ENCODE measurements at places on chromosomes 3 and 15.
A peak's percentile ranks its signal among the peaks of the same experiment; 100 is the strongest.

DNA sequence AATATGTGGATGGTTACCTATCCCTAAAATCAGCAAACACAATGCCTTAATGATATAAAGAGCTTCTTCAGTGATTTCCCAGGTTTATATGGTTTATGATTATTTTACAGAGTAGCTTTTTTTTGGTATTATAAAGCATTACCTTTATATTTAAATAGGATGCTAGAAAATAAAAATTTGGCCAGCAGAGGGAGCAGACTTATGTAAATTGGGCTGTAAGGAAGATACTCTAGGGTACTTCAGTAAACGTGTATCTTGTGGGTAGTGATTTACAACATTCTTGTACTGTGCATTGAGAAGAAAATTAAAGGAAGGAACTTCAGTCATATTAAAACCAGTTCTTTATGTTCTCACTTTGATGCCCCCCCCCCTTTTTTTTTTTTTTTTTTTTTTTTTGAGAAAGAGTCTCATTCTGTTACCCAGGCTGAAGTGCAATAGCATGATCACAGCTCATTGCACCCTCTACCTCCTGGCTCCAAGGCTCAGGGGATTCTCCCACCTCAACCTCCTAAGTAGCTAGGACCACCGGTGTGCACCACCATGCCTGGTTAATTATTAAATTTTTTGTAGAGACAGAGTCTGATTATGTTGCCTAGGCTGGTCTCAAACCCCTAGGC lies 167.9 kb downstream of the BBX start:
- DNase-seq = peak; percentile 25

DNA sequence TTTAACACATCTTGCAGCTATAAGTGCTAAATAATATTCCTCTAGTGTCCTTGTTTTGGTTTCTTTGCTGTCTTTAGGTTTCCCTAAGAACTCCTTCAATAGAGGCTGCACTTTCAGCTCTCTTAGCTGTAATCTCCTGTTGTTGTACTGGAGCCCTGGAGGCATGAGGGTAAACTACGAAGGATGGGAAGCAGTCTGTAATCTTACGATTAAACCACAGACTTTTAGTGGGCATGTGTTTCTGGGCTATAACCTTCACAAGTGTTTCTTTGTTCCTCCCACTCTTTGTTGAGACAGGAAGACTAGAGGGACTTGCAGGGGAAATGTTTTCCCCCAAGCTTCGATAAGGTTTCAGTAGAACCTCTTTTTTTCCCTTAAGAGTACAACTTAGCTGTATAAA lies 1058.1 kb downstream of the NSUN3 start:
- DNase-seq = no peak

- no peak for DNase-seq
These were observed 269.0 kb upstream of the TPM1 start for GRCh38 chr15:62773369-62774165.

GRCh38 chr3:133282236-133282635 lies 117.6 kb upstream of the BFSP2 start:
- no peak for DNase-seq

DNA sequence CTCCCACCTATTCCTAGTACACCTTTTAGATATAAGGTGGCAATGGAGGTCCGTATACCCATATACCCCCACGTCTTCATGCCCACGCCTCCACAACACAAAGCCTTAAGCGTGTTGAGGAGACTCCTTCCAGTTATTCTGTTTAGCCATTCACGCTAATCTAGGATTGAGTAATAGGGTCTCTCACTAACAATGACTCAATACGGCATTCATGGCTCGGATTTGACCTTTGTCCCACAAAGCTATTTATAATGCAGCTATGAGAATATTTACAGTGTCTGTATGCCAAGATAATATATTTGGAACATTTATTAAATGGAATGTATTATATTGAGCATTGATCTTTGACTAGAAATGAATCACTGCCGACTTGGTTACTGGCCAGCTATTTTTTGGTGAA lies 215.8 kb downstream of the KCNH8 start:
- DNase-seq = no peak

DNA sequence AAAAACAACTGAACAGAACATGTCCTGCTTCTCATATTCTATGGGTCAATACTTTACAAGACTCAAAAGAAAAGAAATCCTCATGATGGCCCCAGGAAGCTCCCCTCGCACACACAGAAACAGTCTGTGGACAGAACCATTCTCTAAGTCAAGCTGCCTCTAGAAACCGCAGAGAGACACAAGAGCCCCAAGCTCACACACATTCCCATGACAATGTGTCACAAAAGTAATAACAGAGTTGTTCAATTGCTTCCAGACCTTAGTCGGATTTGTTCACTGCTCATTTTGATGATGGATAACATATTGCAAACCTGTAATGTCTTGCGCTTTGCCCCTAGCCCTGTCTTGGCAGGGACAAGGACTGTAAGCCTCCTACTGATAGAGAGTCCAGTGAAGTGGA lies 60.9 kb downstream of the UMPS start:
- DNase-seq = no peak

GRCh38 chr3:158539414-158540014 lies 31.5 kb upstream of the MLF1 start:
- peak; percentile 36 for DNase-seq

- no peak for DNase-seq
These were observed 266.0 kb downstream of the VPS13C start for GRCh38 chr15:61794276-61794675.

GRCh38 chr15:52379395-52380106 lies 83.9 kb upstream of the MYO5C start:
- DNase-seq = no peak

- no peak for DNase-seq
These were observed 24.4 kb downstream of the DTWD1 start for GRCh38 chr15:49645277-49645676.

- DNase-seq = no peak
These were observed 188.9 kb upstream of the P2RY1 start for GRCh38 chr3:152646004-152646403.

GRCh38 chr3:167880183-167880582 lies 144.7 kb downstream of the SERPINI1 start:
- DNase-seq = no peak

- no peak for DNase-seq
These were observed 424.2 kb upstream of the ROBO2 start for GRCh38 chr3:76615719-76616118.

GRCh38 chr15:40287968-40288367 lies 5.1 kb upstream of the ANKRD63 start:
- DNase-seq = no peak

DNA sequence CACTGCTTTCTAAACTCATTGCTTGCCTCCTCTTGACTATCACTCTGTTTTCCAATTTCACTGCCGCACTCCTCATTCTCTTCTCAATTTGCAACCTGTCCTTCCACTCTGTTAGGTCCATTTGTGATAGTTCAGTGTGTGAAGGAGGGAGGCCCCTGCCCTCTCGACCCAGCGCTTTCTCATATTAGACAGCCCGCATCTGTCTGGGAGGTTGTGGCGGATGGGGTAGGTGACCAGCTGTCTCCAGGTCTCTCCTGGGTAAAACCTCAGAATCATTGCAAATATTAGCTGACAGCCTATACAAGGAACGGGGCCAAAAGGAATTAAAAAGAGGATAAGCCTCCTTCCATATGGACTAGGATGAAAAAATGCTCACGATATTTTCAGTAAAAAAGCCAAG lies 358.3 kb downstream of the SHQ1 start:
- DNase-seq = no peak

DNA sequence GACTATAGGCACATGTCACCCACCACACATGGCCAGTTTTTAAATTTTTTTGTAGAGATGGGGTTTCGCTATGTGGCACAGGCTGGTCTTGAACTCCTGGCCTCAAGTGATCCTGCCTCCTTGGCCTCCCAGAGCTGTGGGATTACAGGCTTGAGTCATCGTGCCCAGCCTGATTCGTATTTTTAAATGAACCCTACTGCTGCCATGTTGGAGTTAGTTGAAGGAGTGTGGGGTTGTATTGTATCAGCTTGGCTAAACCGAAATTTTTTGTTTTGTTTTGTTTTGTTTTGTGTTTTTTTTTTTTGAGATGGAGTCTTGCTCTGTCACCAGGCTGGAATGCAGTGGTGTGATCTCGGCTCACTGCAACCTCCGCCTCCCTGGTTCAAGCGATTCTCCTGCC lies 11.8 kb upstream of the ZNF770 start:
- no peak for DNase-seq

DNA sequence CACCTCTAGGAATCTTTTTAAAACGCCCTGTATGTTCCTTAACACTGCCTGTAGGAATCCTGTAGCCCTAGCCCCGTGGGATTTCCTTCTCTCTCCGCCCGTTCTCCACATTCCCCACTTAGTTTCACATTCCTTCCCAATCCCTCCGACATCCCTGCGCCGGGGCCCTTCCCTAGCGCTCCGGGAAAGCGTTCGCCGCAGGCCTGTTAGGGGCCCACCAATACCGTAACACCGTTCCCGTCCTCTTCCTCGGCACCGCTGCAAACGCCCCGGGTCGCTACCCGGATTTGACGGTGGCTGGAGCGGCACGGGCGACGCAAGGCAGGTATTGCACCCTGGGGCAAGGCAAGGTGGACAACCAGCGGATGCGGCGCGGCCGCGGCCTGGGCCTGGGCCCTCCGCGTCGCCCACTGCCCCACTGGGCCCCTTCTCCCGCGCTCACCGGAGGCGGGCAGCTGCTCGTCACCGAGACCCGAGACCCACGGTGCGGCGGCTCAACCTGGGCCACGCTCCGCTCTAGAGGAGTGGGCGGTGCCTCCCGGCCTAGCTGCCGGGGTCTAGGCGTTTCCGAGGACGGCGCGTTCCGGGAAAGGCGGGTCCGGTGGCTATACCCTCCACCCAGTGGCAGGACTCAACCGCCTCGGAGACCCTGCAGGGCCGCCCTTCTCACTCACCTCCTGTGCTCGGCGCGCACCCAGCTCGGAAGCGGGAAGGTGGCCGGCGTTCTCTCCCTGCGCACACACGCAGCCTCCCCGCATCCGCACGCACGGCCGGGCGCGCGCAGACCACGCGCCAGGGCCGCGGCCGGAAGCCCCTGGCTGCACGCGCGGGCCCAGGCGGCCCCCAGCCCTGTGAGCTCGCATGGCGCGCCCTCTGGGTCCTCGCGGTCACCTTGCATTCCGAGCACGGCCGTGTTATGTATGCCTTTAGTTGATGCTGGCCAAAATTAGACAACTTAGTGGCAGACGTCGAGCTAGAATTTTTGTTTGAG lies at the start of gene B3GALNT1:
B3GALNT1 (minus strand) TSS at position 789 of the 991 bp plus-strand sequence. CDS start 18,595 bp downstream, outside the sequence.
- DNase-seq = peak; percentile 25

DNA sequence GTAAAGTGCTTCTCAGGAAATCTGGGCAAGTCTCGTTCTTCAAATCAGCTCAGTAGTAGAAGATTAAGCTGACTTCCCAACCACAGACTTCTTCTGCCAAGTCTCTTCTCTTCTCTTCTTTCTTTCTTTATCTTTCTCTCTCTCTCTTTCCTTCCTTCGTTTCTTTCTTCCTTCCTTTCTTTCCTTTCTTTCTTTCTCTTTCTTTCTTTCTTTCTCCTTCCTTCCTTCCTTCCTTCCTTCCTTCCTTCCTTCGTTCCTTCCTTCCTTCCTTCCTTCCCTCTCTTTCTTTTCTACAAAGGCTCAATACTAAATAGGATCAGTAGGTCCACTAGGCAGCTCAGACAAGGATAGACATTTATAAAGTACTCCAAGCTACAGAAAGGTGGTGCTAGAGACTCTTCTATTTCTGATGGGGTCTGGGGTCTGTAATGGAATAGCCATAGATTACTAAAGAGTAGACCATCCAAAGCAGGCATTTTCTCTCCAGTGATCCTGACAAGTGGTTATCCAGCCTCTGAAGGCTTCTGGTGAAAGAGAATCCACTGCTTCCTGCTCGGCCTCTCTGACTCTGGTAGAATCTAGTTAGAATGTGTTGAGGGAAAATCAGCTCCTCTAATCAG lies 100.8 kb downstream of the TPRG1 start:
- no peak for DNase-seq

DNA sequence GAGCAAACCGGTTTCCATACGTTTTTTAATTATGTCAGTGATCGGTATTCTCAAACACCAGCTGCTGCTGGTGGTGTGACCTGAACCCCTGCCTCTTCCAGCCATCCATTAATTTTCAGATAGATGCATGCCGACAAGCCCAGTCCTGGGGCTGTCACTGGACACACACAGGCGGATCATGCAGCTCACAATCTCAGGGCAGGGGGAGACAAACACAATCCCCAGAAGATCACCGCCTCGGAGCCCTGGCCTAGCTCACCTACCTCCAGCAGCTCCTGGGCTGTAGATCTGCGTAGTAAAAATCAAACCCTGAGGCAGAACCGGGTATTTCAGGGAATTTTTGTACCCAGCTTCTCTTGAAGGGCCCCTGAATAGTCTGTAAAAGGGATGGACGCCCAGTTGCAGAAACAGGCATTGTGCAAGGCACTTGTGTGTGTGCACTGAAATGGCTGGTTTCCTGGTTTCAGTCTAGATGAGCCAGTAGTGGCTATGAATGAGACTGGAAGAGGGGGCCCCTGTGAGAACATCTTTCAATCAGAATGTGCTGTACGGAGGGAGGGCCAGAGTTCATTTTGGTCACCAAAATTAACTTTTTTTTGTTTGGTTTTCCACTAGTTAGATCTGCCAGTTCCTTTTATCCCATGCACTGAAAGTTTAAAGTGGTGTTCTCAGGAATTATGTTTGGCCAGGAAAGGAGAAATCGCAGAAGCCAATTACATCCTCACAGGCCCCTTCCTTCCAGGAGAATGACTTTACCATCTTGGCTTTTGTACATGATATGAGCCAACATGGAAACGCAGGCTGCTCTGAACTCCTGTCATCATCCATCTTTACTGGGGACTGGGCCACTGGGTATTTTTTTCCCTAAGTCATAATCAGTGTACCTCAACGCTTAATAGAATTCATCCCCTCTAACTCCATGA lies 55.0 kb upstream of the RPL32 start:
- no peak for DNase-seq

DNA sequence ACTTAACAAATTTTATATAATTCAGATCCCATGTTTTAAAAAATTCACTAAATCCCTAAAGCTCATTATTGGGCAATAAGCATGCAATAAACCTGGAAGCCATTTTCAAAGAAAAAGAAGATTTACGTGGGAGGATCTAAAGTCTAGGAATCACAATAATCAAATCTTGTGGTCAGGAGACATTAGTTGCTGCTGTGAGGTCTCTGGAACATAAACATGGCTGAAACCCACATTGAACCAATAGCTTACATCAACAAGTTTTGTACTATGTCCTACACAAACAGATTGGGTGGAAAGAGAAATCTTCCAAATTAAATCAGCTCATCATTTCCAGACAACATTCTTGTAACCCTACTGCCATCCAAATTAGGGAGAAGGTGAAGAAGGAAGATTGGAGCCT lies 121.9 kb upstream of the EPHA3 start:
- DNase-seq = no peak

All from NT2/D1 (cell line).